AG08395 (cell line): ENCODE measurements at places on chromosomes 6 and 20.

DNA sequence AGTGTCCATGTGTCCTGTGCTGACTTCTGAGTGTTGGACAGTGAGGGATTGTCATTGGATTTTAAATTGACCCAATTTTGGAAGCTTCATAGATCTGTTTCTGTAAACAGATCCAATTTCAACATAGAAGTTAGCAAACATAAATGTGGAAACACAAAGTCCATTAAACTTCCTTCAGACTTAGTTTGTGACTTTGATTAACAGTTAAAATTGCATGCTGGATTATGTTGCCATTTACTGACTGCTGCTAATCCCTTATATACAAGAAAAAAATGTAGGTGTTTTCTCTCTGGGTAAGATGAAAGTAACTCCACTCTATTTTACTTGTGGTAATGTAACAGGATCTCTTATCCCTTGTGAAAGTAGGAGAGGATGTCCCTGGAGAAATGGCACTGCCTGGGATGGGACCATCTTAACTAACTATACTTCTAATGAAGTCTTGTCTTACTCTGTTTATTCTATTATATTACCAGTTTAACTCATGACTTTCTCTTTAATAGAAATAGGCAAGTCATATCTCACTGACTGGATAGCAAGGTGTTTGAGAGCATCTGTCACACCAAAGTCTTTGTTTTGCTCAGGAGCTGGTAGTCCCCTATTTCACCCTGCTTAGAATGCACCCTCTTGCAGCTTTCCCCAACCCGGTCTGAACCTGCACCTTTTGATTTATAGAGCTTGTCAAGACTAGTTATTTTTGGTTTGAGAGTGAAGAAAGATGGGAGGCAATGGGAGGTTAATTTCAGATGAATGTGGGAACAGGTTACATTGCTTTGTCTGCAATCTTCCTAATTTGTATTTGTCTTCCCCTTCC lies 7.2 kb downstream of the TPX2 start:
- DNase-seq: no peak

- no peak for DNase-seq
Observed at GRCh38 chr6:56517155-56517745, 125.4 kb downstream of the DST start.

DNA sequence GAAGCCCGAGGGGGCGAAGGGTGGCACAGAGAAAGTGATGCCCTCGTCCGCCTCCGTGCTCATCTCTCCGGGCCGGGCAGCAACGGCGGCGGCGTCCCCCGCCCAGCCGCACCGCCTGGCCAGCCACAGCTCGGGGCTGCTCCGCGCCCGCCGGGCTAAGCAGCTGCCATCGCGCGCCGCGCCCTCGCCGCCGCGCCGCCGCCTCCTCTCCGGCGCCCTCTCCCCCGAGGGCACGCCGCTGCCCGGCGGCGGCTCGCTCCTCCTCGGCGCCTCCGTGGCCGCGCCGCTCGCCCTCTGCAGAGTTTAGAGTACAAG lies 225 bp downstream of the MAP3K5 start:
- no peak for DNase-seq

DNA sequence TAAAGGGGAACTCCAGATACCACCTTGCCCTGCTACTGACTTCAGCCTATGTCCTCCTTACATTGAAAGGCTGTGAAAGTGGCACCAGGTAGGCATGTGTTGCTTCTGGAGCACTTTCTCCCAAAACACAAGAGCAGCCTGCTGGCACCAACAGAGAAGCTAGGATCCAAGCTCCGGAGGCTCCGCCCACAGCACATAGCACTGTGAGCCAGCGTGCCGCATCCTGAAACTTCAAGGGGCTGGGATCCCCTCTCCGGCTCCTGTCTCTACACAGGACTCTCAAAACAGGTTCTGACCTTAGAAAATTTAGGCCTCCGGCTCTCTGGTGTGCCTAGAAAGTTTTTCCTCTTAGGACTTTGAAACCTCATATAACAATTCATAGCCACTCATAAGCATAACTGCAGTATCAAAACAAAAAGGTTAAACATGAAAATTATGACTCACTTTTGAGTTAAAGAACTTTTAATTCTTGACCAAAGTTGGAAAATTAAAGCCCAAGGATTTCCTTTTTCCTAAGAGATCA lies 41.1 kb downstream of the EZR start:
- DNase-seq: no peak

DNA sequence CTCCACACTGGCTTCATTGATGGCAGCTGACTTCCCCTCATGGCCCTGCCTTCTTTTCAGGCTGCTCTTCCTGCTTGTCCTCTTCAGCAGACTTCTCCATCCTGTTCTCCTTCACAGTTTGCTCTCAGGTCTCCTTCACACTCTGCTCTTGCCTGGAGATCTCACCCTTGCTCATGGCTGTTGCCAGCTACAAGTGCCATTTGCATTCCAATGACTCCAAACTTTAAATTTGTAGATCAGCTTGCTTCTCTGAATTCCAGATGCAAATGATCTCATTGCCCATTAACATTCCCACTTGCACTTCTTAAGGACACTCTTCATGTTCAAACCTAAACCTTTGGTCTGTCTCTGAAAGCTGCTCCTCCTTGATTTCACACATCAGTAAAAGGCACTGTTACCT lies 343.0 kb downstream of the QKI start:
- DNase-seq: no peak

GRCh38 chr6:139973669-139974344 lies 599.4 kb upstream of the CITED2 start:
- DNase-seq: peak; percentile 23

DNA sequence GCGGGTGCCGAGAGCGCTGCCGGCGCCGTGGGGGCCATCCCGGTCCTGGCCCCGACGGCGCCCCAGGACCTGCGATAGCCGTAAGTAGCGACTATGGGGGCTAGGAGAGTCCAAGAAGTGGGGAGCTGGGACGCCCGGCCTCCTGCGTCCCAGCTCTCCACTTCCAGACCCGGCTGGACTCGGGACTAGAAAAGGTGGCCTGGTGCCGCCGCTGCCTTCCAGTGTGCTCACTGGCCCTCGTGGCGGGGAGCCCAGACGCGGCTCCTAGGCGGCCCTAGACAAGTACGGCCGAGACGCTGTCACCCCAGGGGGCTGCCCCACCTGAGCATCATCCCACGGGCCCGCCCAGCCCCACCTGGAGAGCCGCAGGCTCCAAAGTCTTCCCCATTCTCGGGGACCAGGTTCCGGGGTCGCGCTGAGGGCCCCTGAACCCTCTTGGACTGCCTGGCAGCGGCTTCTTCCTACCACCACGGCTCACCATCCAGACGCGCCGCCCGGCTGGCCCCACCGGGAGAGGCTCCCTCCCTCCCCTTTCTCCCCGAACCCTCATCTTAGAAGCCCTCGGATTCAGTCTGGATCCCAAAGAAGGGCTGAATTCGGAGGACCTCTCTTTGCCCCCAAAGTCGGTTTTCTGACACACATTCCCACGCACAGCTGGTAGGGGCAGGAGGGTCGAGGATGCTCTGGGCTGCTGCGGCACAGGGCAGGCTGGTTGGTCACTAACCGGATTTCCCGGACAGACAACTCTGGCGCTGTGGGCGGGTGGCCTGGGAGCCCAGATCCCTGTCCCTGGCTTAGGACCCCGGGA lies 870 bp upstream of the MDFI start:
- no peak for DNase-seq

GRCh38 chr6:37399131-37399530 lies 33.9 kb upstream of the CMTR1 start:
- no peak for DNase-seq

GRCh38 chr6:154508573-154509375 lies 1.7 kb downstream of the CNKSR3 start:
- no peak for DNase-seq

- DNase-seq: no peak
Observed at GRCh38 chr6:162074641-162075275, 652.8 kb downstream of the PRKN start.

- no peak for DNase-seq
Observed at GRCh38 chr6:20791074-20791473, 256.8 kb downstream of the CDKAL1 start.

DNA sequence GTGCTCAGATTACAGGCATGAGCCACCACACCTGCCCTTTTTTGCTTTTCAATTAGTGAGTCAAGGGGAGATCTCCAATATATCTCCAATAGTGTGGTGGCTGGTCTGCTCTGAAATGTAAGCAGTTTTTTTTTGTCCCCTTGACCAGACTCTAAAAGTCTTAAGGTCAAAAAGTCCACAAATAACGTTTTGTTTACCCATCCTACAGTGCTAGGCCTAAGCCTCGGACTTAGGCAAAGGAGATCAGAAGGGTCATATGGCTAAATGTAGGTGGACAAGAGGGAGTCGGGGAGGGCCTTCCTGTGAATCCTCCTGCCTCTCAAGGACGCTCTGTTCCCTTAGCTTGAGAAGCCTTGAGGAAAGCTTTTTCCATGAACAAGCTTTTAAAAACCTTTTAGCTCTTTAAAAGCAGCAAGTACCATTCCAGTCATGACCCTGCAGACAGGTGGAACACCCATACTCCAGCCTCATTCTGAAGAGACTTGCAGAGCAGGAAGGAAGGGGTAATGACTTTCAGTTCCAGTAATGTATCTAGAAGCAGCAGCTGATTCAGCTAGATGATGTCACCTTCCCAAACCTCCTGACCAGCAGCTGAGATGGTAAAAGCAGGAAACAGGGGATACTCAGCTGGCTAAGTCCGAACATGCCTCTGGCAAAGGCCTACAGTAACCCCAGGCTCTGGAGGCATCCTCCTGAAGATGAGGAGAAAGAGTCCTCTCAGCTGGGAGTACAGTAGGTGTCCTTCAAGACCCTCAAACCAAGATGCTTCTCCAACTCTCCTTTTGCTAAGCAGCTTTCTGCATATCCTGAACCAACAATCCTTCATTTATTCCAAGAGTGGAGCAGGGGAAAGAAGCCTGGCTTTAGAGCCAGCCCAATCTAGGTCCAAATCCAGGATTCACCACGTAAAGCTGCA lies 23.6 kb downstream of the BCL2L1 start:
- DNase-seq: peak; percentile 94

DNA sequence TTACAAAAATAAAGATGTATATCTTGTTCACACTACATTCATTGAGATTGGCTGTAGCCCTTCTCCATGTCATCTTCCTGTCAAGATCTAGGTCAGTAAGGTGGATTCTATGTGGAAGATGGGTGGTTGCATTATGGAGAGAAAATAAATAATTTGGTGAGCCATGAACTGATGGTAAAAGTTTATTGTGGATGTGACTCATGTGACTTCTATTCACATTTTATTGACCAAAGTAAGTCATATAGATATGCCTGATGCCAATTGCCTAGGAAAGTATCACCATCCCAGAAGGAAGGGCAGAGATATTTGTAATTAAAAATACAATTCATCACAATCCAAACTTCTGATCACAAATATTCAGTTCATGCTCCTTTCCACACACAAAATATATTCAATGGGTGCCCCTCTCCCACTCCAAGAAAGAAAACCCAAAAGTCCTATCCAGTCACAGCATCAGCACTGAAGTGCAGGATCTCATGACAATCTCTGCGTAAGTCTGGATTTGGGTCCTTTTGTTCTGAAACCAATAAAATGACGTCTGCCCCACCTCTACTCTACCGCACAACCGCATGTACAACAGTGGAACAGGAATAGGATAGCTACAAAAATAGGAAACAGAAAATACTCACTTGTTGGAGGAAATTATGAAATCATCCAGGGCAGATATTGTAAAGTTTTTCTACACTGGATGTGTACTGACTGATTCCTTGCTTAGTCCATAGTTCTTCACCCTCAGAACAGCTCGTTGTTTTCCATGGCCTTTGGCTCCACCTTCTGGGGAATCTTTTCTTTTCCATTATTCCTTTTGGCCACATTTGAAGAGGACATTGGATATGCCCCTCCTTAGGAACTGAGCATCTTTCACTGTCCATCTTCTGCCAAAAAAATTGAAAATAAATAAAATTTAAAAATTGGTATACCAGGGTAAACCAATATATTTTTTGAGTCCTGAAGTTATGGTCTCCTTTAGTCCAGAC lies 16.1 kb upstream of the SLC17A3 start:
- DNase-seq: peak; percentile 23

DNA sequence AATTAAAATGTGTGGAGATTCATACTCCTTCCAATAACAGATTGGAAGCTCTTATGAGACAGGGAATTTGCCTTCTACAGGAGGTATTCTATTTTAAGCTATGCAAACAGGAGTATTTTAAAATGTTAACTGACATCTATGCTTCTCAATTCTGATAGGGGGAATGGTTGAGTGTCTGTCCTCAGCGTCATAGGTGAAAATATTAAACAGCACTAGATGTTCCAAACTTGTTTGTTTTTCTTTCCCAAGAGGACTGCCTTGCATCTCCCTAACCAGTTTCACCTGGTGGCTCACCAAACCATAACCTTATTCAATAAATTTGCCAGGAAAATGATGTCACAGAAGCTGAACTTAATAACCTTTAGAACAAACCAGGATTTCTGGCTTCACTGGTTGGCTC lies 24.6 kb upstream of the ARG1 start:
- no peak for DNase-seq

DNA sequence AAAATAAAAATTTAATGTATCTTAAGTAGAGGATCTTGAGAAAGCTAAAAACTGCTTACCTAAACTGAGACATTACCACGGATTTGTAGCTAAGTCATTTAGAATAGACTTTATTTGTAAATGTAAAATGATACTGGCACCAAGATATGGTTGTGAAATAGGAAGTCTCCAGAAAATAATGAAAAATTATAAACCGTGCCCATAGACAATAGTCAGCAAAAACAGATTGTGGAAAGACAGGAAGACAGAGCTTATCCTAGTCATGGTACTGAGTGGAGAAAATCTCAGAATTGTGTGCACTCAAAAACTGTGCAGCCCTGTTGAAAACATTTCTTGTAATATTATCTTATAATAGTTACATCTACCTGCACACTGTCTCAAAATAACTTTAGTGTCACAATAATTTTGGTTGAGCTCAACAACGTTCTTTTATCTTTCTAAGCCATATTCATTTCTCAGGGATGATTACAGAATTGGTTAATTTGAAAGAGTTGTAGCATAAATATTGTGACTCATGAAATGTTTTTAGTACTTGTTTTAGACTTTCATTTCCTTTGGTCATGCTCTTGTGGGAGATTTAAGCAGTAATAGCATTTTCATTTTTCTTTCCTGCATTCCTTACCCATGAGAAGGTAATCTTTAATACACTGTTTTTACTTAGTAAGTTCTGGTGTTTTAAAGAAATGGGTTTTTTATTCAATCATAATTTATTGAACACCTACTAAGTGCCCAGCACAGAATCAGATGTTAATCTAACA lies 174.5 kb downstream of the SOX4 start:
- DNase-seq: peak; percentile 52

- DNase-seq: no peak
Observed at GRCh38 chr6:134637847-134638437, 312.0 kb downstream of the ALDH8A1 start.

- peak; percentile 84 for DNase-seq
Observed at GRCh38 chr6:39432330-39433025, 110.0 kb upstream of the KCNK16 start.

DNA sequence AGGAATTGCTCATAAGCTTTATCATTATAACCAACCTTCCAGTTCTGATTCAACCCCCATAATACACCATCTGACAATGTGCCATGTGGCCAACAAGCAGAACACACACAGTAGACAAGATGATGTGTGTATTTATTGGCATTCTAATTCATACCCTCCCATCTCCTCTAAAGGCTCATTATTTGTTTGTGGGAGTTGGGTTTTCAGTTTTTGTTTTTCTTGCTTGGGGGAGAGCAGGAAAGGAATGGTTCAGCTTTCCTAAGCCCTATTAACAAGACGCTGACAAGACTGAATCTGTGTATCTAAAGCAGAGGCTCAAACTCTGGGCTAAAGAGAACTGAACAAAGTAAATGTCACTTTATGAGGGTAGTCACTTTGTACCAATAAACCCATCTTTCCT lies 36.8 kb downstream of the EPB41L2 start:
- DNase-seq: no peak

- DNase-seq: no peak
Observed at GRCh38 chr6:7324520-7324919, 11.5 kb upstream of the SSR1 start.

GRCh38 chr6:10409731-10410206 lies 5.1 kb downstream of the TFAP2A start:
- no peak for DNase-seq
